Mesothelial cell of epicardium (in vitro differentiated cells): ENCODE measurements at places on chromosomes 7 and 10.

- no peak for DNase-seq
Measured at GRCh38 chr10:109126016-109126415, 797.3 kb downstream of the XPNPEP1 start.

DNA sequence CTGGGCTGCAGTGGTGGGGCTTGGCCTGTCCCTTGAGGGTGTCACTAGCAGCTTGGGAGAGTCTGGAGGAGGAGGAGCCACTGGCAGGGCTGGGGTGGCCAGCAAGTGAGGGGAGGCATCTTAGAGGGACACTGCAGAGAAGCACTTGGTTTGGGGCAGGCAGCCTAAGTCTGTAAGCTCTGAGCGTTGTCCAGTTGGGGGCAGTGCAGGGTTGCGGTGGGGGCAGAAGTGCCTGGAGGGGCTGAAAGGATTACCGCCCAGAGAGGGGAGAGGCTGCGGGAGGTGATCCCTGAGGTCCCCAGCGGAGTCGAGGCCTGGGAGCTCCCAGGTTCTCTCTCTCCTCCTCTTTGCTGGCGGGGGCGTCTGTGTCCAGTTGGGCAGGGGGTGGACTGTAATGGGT lies 7.4 kb downstream of the ADCYAP1R1 start:
- no peak for DNase-seq

DNA sequence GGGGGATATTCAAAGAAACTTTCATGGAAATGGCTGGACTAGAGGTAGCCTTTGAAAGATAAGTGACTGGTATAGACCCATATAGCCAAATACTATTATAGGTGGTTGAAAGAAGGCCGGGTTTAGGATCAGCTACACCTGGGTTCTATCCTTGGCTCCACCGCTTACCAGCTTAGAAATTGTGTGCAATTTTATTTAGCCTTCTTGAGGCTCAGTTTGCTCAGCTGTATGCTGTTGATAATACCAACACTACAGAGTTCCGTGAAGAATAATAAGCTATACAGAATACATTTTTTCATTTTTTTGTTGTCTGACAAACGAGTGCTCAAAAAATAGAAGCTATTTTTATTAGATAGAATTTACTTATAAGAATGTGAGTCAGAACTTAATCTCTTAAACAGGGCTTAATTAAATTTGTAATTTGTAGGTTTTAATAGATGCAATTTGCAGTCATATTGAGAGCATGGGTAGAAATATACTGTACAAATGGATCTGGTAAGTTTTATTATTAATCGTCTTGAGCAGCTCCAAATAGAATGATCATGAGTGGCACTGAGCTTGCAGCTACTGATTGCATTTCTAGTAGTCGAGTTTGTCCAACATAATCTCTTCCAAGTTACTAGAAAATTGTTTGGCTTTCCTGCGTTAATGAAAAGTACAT lies 164.3 kb upstream of the PHYHIPL start:
- no peak for DNase-seq

DNA sequence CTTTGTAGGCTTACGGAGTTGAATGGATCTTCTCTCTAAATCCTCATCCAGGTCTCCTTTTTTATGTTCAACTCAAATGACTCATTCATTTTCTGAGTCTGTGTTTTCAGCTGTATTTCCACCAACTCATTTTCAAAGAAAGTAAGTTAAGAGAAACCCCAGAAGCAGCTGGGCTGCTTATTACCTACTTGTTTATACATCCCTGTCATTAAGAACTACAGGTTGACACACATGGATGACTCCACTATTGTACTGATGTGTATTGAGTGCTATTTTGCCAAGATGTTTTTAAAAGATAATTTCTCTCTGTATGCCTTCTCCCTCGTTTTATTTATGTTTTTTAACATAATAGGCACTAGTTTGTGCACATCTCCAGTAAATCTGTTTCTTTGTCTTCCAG lies 41.9 kb downstream of the DGKI start:
- no peak for DNase-seq

DNA sequence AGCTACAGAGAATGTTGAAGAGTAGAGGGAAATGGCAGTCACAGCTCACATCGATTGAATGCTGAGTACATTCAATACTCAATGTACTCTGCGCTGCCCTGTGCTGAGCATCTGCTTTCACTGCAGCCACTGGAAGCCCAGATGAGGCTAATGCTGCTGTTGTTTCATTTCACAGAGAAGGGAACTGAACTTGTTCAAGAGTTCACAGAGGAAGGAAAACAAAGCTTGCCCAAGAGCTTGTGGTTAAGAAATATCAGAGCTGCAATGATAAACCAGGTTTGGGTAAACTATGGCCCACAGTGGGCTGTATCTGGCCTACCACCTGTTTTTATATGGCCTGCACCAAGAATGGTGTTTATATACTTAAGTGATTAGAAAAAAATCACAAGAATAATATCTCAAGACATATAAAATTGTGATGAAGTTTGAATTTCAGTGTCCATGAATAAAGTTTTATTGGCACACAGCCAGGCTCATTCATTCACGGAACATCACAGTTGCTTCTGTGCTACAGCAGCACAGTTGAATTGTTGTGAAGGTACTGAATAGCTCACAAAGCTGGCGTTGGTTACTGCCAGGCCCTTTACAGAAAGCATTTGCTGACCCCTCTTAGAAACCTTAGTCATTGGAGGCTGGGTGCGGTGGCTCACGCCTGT lies 64.1 kb downstream of the CFAP58 start:
- no peak for DNase-seq

GRCh38 chr10:126544565-126544964 lies 125.9 kb downstream of the C10orf90 start:
- no peak for DNase-seq

DNA sequence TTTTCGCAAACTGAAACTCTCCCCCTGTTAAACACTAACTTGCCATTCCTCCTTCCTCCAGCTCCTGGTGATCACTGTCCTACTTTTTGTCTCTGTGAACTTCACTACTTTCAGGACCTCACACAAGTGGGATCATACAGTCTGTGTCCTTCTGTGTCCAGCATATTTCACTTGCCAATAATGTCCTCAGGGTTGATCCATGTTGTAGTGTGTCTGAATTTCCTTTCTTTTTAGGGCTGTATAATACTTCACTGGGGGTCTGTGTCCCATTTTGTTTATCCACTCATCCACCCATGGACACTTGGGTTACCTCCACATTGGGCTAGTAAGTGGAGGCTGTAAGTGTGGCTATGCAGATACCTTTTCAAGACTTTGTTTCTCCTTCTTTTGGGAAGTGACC lies 42.7 kb upstream of the GJD4 start:
- DNase-seq, result no peak

GRCh38 chr10:118412132-118412760 lies 70.1 kb upstream of the FAM204A start:
- DNase-seq, result no peak

- DNase-seq, result no peak
Measured at GRCh38 chr10:100489396-100489795, 26.6 kb downstream of the WNT8B start.

DNA sequence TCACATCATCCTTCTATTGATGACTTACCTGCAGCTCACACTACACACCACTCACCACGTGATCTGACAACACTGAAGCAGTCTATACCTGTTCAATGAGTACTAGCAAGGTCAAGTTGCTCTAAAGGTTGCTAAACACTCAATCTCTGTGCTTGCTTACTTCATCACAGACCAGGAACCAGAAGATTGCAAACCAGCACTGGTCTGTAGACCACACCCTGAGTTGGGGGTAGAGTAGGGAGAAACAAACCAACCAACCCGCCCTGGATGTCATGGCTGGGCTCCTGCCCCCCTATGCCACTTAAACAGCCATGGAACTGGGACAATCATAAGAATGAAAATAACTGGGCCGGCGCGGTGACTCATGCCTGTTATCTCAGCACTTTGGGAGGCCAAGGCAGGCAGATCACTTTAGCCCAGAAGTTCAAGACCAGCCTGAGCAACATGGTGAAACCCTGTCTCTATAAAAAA lies 19.6 kb downstream of the DLG5 start:
- DNase-seq, result no peak

GRCh38 chr7:128021366-128021765 lies 9.9 kb downstream of the LRRC4 start:
- no peak for DNase-seq

DNA sequence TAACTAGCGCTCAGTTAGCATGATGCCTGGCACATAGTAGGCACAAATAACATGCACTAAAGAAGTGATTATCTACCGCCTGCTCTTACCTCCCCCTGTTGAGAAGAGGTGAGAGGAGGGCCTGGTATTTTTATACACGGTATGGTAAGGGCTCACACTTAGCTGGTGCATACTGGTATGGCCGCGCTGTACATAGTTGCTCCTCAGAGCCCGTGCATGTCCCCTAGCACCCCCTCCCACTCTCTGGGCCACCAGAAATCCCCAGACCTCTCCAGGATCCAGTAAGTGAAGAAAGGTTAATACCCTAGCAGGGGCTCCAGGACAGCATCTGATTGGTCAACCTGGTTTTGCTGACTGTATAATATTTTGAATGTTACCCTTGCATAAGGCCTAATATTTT lies 121.4 kb downstream of the RAB11FIP2 start:
- DNase-seq, result no peak

GRCh38 chr7:75950111-75950681 lies 35.2 kb downstream of the POR start:
- DNase-seq, result no peak

GRCh38 chr7:150365194-150365593 lies 3.4 kb upstream of the REPIN1 start:
- no peak for DNase-seq

DNA sequence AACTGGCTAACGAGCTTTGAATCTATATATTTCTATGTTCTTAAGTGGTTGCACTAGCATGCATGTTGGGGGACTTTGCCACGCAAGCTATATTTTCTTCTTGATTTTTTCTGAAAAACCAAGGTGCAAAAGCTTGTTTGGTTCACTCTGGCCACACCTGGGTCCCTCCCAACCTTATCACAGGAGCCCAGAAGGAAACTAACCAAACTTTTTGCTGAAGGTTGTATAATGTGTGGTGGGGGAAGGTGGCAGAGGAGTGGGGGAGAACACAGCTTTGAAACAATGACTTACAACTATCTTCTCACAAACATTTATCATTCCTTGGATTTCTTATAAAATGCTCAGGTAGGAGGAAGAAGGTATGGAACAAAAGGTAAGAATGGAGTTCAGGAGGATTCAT lies 75.3 kb downstream of the TMEM168 start:
- no peak for DNase-seq

- no peak for DNase-seq
Measured at GRCh38 chr7:44964384-44964830, 14.4 kb downstream of the MYO1G start.

DNA sequence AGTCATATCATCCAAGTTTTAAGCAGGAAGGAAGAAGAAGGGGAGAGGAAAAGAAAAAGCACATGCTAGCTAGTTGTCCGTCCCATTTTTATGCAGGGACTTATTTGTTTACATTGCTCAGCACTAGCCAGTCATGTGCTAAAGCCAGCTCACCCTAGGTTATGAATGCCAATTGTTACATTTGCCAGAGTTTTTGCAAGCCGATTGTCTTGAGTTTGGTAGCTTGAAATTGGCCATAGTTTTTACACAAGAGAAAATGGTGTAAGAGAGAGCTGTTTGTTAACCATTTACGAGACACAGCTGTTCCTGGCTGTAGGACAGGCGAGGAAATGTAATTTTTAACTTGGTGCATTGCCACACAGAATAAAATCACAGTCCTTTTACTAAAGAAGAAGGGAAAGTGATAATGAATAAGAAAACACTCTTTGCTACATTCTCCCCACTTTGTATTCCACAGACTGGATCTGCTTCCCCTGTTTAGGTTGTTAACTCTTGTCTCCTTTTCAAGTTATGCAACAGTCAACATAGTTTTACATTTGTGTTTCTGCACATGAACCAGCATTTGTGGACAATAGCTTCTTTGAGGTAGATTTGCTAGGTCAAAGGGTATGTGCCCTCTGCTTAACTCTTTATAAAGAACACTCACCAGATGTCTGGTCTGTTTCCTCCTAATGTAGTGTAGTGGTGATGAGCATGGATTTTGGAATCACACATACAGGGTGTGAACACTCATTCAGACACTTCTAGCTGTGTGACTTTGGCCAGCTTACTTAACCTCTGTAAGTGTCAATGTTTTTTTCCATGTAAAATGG lies 357.2 kb downstream of the LRMDA start:
- DNase-seq, result no peak

- DNase-seq, result no peak
Measured at GRCh38 chr10:8504499-8504898, 450.0 kb downstream of the GATA3 start.

DNA sequence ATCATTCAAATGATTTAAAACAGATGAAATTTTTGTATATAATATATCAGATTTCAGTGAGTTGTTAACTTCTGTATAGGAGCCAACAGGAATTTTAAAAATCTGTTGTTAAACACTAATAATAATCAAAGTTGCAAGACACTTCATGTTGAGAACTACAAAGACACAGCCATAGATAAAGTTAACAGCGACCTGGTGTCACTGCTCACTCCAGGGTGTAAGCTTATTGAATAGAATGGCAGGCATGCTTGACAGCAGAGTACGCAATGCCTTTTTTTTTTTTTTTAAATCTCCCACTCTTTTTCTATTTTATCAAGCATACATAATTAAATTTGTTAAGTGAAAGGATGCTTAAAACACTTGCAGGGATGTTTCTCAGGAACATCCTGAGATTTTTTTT lies 32.0 kb downstream of the PCDH15 start:
- DNase-seq, result no peak

DNA sequence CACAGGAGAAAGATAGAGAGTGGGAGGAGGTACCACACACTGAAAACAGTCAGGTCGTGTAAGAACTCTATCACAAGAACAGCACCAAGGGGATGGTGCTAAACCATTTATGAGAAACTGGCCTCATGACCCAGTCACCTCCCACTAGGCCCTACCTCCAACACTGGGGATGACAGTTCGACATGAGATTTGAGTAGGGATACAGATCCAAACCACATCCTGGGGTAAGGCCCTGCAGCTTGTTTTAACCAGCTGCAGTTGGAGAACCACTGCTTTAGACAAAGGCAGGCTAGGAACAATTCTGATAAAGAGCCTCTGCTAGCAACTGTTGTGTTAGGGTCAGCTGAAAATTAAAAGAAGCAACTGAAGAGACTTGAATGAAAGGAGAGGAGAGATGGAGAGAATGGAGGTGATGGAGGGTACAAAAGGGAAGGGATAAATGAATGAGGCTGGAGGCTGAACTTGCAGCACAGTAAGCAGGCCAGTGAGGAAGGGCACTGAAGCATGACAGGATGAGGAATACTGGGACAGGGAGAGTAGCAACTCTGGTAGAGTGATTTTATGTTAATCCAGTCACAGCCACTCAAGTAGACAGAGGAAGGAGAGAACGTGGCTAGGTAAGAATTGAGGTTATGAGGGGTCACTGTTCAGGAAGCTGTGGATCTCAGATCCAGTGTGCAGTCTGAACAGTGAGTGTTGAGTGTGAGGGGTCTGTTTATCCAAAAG lies 23.6 kb downstream of the MEST start:
- no peak for DNase-seq

- DNase-seq, result no peak
Measured at GRCh38 chr10:33871061-33871956, 536.8 kb upstream of the NRP1 start.

- no peak for DNase-seq
Measured at GRCh38 chr10:110492069-110492822, 5.5 kb upstream of the DUSP5 start.
